Chondrocyte (in vitro differentiated cells): ENCODE measurements at places on chromosomes 2 and 18. TPM values are rescaled to one million over a fixed set of nuclear protein-coding genes. Genes with fewer than 3 reads are reported as not detected.

OR6B2 gene
- not detected in 3 replicates for total RNA-seq

MAPK4 gene
- total RNA-seq, result 0.28 to 0.30 TPM in 2 of 3 replicates, not detected in the other

RIT2 gene
- not detected in 3 replicates for total RNA-seq

KCNE4 gene
- total RNA-seq, result 7.4 to 23.2 TPM (median 22.3 TPM) in 3 replicates

NEB gene
- total RNA-seq, result 1.0 to 2.2 TPM (median 2.2 TPM) in 3 replicates

SERPINB13 gene
- not detected in 3 replicates for total RNA-seq

RFTN2 gene
- total RNA-seq, result 11.5 to 28.5 TPM (median 13.6 TPM) in 3 replicates

STAT4 gene
- 1.3 to 12.4 TPM (median 11.5 TPM) in 3 replicates for total RNA-seq

CCDC178 gene
- not detected in 3 replicates for total RNA-seq

DNA sequence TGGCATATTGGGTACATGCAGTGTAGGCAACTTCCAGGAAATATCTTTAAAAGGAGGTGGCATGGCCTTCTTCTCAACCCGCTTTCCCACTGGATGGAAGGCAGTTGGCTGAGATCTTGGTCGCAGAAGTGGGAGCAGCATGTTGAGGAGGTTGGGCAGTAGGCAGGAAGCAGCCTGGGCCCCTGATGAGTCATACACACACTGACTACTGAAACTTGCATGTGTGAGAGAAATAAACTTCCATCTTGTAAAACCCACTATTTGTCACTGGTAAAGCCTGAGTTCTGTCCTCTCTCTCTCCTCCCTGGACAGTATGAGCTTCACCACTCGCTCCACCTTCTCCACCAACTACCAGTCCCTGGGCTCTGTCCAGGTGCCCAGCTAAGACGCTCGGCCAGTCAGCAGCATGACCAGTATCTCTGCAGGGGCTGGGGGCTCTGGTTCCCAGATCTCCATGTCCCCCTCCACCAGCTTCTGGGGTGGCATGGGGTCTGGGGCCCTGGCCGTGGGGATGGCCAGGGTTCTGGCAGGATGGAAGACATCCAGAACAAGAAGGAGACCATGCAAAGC, 233.8 kb upstream of the SPRED2 start:
- H3K4me3 ChIP-seq, result no peak overlapping the region
- H3K4me1 ChIP-seq, result peaks cover 33% of the 10 kb centered on the region
- peak overlapping the region; percentile 65 for H3K27ac ChIP-seq
- peaks cover 3% of the 10 kb centered on the region for H3K36me3 ChIP-seq
- DNase-seq, result no peak

DNA sequence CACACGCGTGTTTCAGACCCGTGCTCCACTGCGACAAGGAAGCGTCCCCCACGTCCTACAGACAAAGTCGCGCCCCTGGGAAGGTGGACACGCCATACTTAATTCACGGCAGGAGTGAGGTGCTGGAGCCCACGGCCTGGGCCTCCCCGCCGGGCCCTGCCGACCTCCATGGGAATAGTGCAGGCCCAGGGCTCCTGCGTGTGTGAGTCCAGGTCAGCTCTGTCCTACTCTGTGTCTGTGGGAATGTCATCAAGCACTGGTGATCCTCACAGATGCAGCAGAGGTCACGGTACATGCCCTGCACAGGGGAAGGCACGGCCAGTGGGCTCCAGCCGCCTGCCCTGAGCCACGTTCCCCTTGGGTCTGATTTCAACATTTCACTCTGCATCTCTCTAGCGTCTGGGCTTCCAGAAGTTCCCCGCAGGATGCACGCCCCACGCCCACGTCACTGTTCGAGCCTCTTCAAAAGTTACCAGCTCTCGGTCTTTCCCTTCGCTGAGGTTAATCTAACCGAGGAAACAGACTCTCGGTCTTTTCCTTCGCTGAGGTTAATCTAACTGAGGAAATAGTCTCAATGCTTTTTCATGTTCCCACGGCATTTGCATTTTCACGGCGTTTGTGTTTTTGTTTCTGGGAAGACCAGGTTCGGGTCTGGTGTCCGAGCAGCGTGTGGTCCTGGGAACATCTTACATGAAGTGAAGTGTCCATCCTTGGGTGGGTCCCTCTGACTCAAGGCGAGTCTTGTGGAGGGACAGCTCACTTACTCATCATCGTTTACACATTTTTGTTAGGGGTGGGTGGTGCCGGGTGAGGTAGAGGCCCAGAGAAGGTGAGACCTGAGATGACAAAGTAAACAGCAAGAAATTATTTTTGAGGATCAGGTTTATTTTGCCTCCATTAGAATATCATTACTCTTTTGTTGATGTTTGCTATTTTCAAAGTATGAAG, 157.3 kb upstream of the ALKAL2 start:
- no peak overlapping the region for H3K27ac ChIP-seq
- H3K36me3 ChIP-seq, result no peaks in the 10 kb centered on the region
- no peak for DNase-seq
- H3K4me1 ChIP-seq, result peaks cover 6% of the 10 kb centered on the region
- no peak overlapping the region for H3K4me3 ChIP-seq

DNA sequence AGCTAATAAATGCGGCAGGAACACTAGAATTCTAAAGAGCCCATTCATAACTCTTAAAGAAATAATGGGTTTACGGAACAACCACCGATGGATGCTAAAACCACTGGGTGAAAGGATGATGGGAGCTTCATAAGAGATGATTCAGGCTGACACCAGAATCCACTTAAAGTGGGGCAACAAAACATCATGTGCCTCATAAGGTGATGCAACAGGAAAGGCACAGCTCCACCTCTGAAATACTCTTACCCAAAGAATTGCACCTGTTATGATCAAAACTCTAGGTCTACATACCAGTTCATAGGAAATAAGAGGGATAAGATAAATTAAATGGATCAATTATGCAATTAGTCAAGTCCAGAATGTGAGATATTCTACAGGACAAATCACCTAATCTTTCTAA, 131.4 kb downstream of the DHRS9 start:
- H3K36me3 ChIP-seq, result no peaks in the 10 kb centered on the region
- no peak overlapping the region for H3K4me3 ChIP-seq
- H3K27me3 ChIP-seq, result peaks cover 2% of the 10 kb centered on the region
- no peak for DNase-seq
- no peaks in the 10 kb centered on the region for H3K4me1 ChIP-seq
- H3K27ac ChIP-seq, result no peak overlapping the region

GRCh38 chr2:198040835-198041234, 236.4 kb downstream of the PLCL1 start:
- no peak overlapping the region for H3K4me3 ChIP-seq
- DNase-seq, result no peak
- no peak overlapping the region for H3K27ac ChIP-seq

DNA sequence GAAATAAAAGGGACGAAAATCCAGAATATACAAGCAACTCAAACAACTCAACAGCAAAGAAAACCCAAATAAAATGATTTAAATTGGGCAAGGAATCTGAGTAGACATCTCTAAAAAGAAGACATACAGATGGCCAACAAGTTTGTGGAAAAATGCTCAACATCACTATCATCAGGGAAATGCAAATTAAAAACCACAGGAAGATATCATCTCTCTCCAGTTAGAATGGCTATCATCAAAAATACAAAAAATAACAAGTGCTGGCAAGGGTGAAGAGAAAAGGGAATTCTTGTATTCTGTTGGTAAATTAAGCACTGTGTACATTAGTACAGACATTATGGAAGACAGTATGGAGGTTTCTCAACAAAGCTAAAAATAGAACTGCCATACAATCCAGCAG, 80.0 kb downstream of the RAB31 start:
- peak overlapping the region; percentile 37 for H3K27ac ChIP-seq
- H3K4me1 ChIP-seq, result peaks cover 37% of the 10 kb centered on the region
- H3K36me3 ChIP-seq, result peaks cover 12% of the 10 kb centered on the region
- DNase-seq, result no peak
- no peak overlapping the region for H3K4me3 ChIP-seq

DNA sequence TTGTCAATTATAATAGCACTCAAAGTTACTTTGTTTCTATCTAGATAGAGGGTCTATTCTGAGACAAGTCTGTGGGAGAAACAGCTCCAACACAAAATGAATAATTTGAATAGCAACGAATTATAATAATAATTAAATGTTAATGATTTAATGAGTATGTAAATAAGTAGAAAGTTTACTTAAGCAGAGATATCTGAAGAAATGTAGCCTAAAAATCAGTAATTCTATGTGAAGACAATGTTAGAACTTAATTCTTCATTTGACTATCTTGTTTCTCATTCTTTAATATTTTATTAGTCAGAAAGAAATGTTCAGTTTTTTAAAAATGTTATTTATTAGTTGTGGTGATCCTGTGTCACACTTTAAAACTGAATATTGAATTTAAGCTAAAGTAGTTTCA, 161.2 kb downstream of the PLEKHA3 start:
- H3K4me3 ChIP-seq, result no peak overlapping the region
- H3K27me3 ChIP-seq, result no peaks in the 10 kb centered on the region
- H3K27ac ChIP-seq, result no peak overlapping the region

- no peaks in the 10 kb centered on the region for H3K36me3 ChIP-seq
- no peaks in the 10 kb centered on the region for H3K4me1 ChIP-seq
- no peak overlapping the region for H3K27ac ChIP-seq
- no peak for DNase-seq
- H3K27me3 ChIP-seq, result no peaks in the 10 kb centered on the region
- H3K4me3 ChIP-seq, result no peak overlapping the region
Measured at GRCh38 chr18:68925268-68925667, 127.4 kb downstream of the CCDC102B start.

GRCh38 chr2:105455488-105456003, 56.7 kb upstream of the FHL2 start:
- H3K27ac ChIP-seq, result peak overlapping the region; percentile 95
- H3K27me3 ChIP-seq, result peaks cover 3% of the 10 kb centered on the region
- peaks cover 48% of the 10 kb centered on the region for H3K4me1 ChIP-seq
- H3K36me3 ChIP-seq, result peaks cover 3% of the 10 kb centered on the region
- DNase-seq, result no peak

DNA sequence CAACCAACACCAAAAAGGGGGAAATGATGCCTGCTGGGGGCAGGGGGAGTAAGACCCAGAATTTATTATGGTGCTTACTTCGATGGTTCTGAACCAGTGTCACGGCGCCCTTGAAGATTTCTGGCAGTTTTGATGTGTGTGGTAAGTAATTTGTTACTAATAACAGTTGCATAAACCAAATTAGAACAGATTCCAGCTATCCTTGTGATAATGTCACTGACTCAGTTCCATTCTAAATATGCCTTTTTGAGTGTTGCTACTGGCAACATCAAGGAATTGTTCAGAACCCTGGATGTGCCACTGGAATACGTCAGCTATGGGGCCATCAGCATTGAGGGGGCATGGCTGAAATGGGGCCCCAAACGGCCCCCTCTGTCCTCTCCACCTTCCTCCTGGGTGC, 11.6 kb downstream of the SAG start:
- no peak overlapping the region for H3K4me3 ChIP-seq
- peaks cover 11% of the 10 kb centered on the region for H3K27me3 ChIP-seq
- H3K36me3 ChIP-seq, result no peaks in the 10 kb centered on the region
- no peaks in the 10 kb centered on the region for H3K4me1 ChIP-seq

DNA sequence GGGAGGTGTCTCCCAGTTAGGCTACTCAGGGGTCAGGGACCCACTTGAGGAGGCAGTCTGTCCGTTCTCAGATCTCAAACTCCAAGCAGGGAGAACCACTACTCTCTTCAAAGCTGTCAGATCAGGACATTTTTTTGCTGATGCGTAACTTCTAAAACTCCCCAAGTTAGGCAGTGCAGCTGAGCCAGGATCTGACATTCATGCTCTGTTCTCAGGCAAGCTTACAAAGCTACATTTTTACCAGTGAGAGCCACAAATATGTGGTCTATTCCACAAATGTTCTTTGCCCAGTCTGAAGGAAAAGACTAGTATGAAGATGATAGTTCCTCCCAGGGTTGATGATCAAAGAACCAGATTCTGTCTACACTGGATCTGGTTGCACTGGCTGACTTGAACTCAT, 184.1 kb downstream of the MTCL1 start:
- H3K4me3 ChIP-seq, result no peak overlapping the region
- H3K36me3 ChIP-seq, result peaks cover 9% of the 10 kb centered on the region
- peaks cover 22% of the 10 kb centered on the region for H3K4me1 ChIP-seq
- H3K27ac ChIP-seq, result peak overlapping the region; percentile 70
